Hindlimb muscle (tissue), 1 donor: ENCODE measurements at places on chromosomes 5 and 9.

DNA sequence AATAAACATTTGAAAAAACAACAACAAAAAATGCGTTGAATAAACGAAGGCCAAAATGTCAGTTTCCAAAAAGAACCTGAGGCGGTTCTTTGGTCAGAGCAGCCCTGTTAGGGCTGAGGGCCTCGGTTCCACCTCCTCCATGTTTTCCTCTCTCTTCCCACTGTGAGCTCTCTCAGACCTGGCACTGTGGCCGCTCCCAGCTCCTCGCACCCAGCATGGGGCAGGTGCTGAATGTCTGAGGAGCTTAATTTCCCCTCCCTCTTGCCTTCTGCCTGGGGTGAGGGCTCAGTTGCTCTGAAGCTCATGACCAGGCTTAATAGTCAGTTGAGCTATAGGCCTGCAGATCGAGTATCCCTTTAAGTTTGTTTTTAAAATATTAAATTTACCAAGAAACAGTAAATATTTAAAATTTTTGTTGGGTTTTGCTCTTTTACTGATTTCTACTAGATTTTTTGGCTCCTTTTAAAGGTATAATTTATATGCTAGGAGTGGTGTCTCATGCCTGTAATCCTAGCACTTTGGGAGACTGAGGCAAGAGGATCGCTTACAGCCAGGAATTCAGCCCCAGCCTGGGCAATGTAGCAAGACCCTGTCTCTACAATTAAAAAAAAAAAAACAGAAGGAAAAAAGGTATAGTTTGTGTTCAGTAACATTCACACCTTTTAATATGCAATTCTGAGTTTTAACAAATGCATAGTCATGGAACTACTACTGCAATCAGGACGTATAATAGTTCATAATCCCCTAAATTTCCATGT, 28.1 kb downstream of the DAPK1 start:
- DNase-seq: no peak

DNA sequence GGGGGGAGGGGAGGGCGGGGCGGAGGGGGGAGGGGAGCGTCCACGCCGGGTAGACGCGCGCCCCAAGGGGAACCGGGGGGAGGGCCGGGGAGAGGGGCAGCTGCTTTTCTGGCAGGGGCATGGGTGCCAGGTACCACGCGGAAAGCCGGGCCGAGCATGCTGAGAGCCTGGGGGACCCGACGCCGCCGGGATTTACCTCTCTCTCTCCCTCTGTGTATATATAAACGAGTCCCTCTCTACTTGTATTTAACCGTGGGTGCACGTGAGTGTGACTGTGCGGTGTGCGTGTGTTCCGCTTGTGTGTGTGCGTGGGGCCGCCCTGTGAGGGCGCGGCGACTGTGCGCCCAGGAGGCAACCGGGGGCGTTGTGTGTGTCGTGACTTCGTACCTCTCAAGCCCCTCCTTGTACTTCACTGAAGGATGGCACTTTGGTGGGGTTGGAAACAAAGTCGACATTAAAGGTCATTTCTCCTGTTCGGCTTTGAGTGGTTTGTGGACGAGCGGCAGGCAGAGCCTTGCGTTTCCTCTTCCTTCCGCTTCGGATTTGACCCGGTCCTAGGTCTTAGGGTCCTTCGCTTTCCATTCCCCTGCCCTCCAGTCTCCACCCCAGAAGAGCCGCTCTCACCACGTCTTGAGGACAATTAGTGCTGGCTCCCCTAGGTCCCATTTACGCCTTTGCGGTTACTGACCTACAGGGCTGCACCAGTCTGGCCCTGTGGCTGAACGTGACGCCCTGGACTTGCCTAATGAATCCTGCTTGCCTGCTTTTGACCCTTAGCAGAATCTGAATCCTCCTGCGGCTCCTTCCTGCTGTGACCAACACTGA, 36.2 kb upstream of the TTC1 start:
- DNase-seq: no peak

DNA sequence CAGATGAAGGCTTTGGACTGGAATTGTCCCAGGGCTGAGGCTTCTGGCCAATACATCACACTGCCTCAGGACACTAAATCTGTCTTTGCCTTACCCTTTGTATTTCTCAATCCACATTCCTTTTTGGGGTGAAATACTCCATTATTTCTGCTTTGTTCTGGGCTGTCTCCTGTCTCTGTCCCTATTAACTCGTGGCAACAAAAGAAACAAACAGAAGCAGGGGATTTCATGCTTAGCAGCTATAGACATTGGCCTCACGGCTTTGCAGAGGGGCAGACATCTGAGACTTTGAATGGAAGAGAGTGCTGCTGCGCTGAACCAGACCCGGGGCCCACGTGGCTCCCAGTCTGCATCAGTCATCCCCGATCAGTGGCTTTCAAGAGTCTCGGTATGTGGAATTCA, 129.7 kb downstream of the ARL15 start:
- no peak for DNase-seq

DNA sequence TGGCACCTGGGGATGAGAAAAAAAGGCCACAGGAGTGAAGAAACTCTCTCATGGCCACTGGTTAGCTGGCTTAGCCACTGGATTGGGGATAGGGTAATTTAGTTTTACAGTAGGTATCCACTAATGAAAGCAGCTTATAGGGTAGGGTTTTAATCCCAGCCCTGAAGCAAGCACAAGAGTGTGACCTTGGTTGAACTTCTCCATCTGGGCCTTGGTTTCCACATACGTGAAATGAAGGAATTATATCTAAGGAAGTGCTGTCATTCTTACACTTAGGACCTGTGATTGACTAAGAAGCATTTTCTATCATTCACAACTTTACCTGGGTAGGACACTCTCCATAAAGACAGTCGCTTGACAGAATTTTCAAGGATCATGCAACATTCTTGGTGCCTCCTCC, 49.6 kb downstream of the FAT2 start:
- no peak for DNase-seq

GRCh38 chr9:21674894-21675293, 127.5 kb upstream of the MTAP start:
- DNase-seq: no peak

- DNase-seq: no peak
Observed at GRCh38 chr5:175060257-175060656, 335.9 kb downstream of the MSX2 start.

GRCh38 chr9:130451004-130451390, 6.2 kb downstream of the ASS1 start:
- DNase-seq: no peak

GRCh38 chr9:110048976-110049698, 158.8 kb downstream of the C9orf152 start:
- no peak for DNase-seq

DNA sequence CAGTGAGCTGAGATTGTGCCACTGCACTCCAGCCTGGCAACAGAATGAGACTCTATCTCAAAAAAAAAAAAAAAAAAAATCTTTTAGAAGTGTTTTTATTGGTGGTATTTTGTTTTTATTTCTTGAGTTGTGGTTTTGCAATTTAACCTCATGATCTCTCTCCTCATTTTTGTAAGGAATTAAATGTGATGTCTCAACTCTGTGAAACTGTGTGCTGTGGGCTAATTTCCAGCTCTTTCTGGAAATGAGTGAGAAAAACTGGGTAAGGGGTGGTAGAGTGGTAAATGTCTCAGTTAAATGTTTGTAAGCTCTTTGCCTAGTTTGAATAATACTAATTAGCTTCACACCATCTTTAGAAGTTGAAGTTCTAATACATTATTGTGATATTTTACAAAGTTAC, 29.0 kb downstream of the ACO1 start:
- DNase-seq: no peak

- no peak for DNase-seq
Observed at GRCh38 chr5:14432931-14433589, 148.5 kb upstream of the OTULINL start.

DNA sequence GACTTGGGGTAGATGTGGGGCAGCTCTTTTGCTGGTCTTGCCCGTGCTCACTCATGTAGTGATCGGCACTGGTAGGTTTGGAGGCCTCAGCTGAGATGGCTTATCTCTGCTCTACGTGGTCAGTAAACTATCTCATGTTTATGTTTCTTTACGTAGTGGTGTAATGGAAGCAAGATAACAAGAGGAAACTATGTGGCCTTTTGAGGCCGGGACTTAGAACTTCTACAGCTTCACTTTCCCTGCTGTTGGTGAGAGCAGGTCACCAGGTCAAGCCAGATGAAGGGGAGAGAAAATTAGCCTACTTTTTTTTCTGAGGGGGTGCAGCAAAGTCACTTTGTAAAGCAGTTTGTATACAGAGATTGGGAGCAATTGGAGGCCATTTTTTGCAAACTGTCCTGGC, 8.5 kb downstream of the FOCAD start:
- no peak for DNase-seq

- no peak for DNase-seq
Observed at GRCh38 chr5:146447734-146448380, 724 bp downstream of the TCERG1 start.

DNA sequence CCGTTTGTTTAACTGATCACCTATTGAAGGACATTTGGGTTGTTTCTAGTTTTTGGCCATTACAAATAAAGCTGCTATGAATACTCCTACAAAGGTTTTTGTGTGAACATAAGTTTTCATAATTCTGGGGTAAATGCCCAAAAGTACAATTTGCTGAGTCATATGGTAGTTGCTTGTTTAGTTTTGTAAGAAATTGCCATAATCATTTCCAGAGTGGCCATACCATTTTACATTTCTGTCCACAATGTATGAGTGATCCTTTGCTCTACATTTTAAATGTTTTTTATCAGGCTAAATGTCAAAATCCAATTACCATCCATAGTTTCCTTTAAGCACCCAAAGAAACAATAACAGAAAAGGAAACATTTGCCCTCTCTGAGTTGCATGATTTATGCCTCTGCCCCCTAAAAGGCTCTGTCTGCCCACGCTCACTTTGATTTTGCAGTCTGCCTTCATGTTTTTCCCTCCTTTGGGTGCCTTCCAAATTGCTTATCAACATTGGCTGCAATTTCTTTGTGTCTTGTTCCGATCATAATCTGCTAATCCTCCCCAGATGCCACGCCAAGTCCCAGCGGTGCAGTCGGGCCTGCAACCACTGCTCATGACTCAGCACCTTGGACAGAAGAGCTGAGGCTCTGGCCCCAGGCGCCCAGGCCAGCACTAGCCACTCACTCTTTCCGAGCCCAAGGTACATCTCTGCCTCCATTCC, 339.2 kb downstream of the PIK3R1 start:
- DNase-seq: no peak

DNA sequence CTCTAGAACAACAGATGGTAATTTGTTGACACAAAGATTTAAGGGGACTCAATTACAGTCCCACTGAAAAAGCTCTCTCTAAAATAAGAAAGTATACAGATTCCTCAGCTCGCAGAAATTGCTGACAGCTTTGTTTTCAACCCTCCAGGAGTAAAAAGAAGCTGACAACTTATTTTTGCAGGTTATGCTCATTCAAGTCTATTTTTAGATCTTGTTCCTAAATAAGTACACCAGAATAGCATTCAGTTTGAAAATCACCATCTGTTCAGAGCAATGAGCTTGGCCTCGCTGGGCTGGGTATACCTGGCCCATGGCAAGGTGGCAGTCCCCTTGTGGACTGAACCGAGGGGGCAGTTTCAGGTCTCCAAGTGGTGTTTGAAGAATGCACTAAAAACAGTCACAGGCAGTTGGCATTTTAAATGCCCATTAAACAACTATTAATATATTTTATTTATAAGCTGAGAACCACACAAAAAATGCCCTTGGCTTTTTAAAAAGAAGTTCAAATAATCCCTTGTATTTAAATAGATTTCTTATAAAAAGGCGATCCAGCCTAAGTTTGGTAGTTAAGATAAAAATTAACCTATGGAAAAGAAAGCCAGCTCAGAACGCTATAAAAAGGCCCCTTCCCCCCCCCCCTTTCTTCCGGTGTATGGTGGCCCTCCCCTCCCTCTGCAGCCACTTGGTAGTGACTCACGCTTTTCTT, 169.2 kb downstream of the AUH start:
- peak; percentile 45 for DNase-seq

- no peak for DNase-seq
Observed at GRCh38 chr5:132772291-132773070, 4.6 kb downstream of the SEPTIN8 start.

GRCh38 chr9:134296301-134297082, 29.8 kb upstream of the RXRA start:
- DNase-seq: no peak

- no peak for DNase-seq
Observed at GRCh38 chr5:172502410-172502809, 48.1 kb upstream of the SH3PXD2B start.

DNA sequence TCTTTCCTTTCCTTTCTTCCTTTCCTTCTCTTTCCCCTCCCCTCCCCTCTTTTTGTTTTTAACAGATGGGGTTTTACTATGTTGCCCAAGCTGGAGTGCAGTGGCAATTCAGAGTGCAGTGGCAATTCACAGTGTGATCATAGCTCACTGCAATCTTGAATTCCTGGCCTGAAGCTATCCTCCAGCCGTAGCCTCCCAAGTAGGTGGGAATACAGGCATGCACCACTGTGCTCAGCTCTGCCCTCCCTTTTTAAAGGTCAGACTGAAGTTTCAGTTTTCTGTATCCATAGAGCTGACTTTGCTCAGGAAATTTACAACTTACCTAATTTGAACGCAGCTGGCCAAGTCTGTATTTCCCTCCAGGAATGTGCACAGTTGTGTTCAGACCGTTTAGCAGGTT, 696 bp downstream of the CCL28 start:
- DNase-seq: no peak

DNA sequence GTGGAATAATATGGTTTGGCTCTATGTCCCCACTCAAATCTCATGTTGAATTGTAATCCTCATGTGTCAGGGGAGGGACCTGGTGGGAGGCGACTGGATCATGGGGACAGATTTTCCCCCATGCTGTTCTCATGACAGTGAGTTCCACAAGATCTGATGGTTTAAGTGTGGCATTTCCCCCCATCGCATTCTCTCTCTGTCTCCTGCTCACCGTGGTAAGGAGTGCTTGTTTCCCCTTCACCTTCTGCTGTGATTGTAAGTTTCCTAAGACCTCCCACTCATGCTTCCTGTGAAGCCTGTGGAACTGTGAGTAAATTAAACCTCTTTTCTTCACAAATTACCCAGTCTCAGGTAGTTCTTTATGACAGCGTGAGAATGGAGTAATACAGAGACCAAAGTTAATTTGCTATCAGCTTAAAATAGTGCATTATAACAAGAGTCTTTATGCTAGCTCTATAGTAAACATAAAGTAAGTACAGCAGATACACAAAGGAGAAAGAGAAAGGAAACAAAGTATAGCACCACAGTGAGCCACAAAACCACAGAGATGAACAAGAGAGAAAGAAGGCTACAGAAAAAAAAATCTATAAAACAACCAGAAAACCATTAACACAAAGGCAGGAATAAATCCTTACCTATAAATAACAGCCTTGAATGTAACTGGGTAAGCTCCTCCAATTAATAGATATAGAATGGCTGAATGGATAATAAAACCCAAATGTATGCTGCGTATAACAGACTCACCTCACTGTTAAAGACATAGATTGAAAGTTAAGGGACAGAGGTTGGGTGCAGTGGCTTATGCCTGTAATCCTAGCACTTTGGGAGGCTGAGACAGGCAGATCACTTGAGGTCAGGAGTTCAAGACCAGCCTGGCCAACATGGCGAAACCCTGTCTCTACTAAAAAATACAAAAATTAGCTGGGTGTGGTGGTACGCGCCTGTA, 39.7 kb downstream of the RAPGEF6 start:
- DNase-seq: no peak

GRCh38 chr5:6449465-6450158, 953 bp downstream of the UBE2QL1 start:
- DNase-seq: no peak
